ENCODE measurements at places on chromosomes 3 and 15.
A peak's percentile ranks its signal among the peaks of the same experiment; 100 is the strongest.

DNA sequence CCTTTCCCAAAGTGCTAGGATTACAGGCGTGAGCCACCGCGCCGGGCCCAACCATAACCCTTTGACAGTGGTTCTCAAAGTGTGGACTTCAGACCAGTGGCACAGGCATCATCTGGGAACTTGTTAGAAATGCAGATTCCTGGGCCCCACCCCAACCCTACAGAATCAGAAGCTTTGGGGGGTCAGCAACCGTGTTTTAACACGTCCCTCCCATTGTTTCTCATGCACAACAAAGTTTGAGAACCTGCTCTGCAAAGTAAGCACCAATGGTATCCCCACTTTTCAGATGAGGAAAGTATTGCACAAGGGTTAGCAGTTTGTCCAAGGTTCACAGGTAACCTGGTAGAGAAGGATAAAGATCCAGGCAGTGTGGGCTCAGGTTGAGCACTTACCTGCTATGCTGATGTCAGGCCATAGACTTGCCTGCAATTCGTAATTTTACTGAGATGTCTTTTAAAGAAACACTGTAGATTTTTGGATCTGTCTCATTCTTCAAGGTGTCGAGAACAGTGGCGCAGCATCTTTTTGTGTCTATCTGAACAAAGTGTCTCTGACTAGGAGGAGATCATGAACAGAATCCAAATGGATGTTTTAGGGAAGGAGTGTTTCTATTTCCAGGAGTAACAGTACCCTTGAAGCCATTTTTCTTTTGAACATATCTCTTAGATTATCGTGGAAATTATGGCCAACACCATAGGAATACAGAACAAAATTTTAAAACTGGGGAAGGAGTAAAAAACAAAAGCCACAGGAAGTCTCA lies 2.5 kb downstream of the GXYLT2 start:
- DNase-seq = no peak

- DNase-seq = no peak
Measured at GRCh38 chr3:19190602-19191001, 42.3 kb downstream of the KCNH8 start.

DNA sequence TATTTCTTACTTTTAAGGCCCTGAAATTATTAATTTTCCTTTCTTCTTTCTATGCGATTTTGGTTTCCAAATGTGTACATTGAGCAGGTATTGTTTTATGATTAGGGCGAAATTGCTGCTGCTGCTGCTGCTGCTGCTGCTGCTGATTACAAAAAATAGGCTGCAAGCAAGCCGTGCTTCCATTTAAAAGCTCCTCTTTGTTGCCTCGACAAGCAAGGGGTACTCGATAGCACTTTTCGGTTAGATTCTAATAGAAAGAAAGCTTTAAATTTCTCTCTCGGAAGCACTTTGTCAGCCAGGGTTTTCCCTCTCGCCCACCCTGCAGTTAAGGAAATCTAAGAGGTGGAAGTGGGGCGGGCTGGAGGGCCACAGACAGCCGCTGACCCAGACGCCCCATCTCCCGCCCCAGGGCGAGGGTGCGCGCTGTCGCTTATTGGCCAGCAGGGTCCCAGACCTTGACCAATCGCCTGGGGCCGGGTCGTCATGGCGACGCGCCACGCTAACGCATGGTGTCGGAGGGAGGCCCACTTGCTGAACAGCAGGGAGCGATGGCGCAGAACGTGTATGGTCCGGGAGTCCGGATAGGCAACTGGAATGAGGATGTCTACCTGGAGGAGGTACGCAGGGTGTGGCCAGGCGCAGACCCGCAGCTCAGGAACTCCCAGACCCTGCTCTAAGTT lies at the start of gene CFAP161:
CFAP161 (plus strand) TSS at position 489 of the 680 bp plus-strand sequence; CDS start at position 549, 60 bp downstream.
- DNase-seq = peak; percentile 84

DNA sequence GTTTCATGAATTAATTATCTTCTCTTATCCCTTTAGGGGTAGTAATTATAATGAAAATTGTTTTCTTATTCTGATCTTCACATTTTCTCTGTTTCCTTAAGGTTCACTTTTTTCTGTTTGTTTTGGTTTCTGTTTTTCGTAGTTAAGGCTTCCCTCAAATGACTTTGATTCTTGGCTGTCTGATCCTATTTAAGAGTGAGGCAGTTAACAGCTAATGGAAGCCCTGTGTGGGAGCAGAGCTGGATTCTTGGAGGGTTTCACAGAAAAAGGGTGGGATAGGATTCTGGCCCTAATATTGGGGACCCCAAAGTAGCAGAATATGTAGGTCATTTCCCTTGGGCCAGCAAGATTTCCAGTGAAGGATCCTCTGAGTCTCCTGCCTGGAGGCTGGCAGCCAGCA lies 6.8 kb upstream of the AMOTL2 start:
- DNase-seq = no peak

Data from COR-L47 (cell line).